Activated CD4-positive, alpha-beta T cell treated with anti-CD3 and anti-CD28 coated beads, Interleukin-2, amount 10 ng/mL, durations not matched to agents 7 days and 5 days (primary cell): ENCODE measurements at places on chromosomes 2 and 18. TPM values are rescaled to one million over a fixed set of nuclear protein-coding genes. Genes with fewer than 3 reads are reported as not detected.

DNA sequence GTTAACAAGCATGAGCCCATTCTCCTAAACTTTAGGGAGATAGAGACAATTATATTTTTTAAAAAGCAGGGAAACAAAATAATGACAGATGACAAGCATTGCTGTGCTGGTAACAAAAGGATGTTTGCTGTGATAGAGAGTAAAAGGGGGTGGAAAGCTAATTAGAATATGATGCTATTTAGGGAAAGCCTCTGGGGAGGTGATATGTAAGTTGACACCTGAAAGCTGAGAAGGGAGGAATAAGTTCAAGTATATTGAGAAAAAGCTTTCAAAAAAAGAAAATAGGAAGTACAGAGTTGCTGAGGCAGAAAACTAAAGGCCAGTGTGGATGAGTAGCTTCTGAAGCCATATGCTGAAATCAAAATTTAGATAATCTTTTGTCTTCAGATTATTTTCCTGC lies 565.2 kb upstream of the NRXN1 start:
- DNase-seq, result no peak

DNA sequence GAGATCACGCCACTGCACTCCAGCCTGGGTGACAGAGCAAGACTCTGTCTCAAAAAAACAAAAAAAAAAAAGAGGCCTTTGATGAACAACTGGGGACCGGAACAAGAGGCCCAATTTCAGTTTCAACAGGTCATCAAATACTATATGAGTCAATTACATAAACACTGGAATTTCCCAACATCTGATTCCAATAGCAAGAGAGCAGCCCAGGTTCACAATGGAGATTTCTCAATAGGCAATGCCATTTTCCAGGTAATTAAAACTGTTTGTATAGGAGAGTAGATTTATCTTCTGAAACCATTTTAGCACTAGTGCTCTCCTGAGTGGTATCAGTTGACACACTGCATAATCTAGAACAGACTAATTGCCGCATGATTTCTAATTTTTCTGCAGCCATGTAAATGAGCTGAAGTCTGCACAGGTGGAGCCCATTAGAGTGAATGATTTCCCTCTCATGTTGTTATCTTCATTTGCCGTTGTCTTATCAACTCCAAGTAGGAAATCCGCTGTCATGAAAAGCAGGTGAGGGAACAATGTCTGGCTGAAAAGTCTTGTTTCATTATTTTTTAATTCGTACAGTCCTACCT lies 264.1 kb upstream of the MEIS1 start:
- DNase-seq, result no peak

DNA sequence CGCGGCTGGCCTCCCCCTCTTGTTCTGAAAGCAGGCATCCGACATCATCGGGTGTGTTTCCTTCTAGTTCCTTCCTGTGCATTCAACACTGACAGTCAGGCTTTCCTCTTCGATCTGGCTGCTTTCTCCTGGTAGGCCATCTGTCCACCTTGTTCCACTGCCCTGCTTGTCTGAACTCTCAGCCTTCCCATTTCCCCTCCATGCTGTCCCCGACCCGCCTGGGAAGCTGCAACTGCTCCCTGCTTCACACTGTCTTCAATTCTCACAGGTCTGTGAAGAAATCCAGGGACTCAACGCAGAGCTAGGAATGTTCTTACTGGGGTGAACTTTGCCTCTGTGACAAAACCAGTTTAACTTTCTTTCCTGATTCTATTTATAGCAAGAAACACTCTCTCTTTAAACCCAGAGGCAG lies 43.0 kb downstream of the KIF3C start:
- DNase-seq, result no peak

DNA sequence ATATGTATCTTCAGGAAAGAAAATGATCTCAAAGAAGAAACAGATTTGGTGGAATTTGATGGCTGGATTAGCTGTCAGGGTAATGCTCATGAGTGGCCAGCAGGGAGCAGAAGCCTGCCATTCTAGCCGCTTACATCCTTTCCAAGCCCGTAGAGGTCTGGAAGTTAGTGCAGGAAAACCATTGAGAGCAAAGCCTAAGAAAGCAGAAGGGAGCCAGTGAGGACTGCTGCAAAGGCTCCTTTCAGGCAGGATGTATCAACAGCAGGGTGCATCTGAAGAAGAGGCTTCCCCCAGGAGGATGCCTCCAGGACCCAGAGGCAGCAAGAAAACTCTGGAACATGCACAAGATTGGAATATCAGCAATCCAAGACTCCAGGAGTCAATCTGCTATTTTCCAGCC lies 22.9 kb upstream of the LBH start:
- DNase-seq, result peak; percentile 42

GRCh38 chr2:196335221-196335634 lies 163.8 kb upstream of the STK17B start:
- DNase-seq, result no peak

DNA sequence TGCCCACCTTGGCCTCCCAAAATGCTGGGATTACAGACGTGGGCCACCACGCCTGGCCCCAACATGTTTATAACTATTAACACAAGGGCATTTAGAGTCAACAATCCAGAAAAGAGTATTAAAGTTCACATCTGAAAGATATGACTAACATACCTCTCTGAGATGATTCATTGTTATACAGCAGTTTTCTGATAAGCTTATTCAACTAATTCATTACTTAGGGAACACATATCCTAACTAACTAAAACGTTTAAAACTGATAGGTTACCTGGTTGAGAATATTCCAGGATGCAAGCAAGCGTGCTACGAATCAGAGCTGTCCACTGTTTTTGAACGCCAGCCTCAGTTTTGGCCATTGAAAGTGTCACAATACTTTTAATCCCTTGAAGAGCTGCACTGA lies 34.0 kb upstream of the STRN start:
- DNase-seq, result no peak

GRCh38 chr2:111190816-111191540 lies 70.3 kb downstream of the BCL2L11 start:
- DNase-seq, result no peak

DNA sequence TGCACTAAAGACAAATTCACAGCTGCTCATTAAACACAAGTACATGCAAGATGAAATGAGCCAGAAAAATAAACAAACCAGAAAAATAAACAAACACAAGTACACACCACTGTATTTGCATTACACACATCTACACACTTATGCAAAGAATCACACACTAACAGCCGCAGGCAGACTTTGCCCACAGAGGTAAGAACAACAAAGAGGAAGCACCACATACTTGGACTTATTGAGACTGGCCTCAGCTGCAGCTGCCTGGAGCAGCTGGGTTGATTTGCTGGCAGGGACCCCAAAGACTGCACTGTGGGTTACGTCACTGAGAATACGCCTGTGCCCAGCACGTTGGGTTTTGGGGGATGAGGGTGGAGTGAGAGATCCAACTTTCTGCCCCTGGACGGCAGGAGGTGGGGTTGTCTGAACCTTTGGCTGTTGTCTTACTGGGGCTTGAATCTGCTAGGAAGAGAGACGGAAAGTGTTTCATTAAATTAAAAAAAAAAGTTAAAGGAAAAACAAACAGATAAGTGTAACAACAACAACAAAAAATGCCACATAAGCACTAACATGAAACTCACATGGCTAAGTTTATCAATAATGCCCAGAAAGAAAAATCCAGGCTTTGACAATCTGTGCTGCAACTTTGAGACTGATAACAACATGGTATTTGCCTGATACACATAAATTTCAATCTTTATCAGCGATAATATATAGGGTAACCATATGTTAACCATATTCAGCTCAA lies 71.9 kb upstream of the NFU1 start:
- DNase-seq, result no peak

DNA sequence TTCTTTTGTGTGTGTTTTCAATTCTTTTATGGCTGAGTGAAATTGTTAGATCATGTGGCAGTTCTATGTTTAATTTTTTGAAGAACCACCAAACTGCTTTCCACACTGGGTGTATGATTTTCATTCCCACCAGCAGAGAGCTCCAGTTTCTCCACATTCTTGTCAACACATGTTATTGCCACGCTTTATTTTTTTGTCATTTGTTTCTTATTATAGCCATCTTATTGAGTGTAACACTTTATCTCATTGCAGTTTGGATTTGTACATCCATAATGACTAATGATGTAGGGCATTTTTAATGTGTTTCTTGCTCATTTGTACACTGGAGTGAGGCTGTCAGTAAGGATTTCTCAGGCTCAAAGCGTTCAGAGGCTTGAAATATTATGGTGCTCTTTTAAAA lies 184.2 kb downstream of the PIEZO2 start:
- no peak for DNase-seq

GRCh38 chr2:42167458-42167857 lies 1.7 kb upstream of the EML4 start:
- DNase-seq, result no peak

GRCh38 chr2:58137221-58137620 lies 90.6 kb downstream of the VRK2 start:
- no peak for DNase-seq

- DNase-seq, result no peak
These were observed 663.1 kb downstream of the XIRP2 start for GRCh38 chr2:167551416-167551815.

DNA sequence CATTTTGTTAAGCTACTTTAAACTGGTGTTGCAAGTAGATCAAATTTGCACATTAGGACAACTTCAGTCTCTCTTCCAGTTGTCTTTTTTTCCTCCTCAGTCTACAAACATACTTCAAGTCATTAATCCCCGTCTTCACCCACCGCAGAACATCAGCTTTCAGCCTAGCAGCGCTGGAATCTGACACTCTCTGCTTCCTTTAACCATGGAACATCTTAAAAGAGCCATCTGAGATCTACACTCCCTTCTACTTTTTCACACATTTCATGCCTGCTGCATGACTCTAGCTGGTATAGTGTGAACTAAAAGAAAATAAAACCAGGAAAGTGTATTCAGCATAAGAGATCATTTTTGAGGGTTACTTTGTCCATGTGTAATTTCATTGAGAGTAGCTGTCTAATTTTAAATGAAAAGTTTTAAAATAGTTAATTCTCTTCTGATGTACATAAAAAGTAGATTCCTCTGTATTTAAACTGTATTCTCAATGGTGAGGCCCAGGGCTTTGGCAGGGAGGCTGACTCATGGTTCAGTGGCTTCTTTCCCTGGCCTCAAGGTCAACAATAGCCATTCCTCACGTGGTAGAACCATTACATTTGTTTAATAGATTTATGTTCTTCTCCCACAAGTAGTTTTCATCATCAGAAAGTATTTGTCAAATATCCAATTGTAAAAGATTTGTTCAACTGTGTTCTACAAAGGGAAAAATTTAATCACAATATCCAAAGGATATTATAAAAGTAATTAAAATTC lies 16.5 kb downstream of the SGPP2 start:
- DNase-seq, result no peak

DNA sequence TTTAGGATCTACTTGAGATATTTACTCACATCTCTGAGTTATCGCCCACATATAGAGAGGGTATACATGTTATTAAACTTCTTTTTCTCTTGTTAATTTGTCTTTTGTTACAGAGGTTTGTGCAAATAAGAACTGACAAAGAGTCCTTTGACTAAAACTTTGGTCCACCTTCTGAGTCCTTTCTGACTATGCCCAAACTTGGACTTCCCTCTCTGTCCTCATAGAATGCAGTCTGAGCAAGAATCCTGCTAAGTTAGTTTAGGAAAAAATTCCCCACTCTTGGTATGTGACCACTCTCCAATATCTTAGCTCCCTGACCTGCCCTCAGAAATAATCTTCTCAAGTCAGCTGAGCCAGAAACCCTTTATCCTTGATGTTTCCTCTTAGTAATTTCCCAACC lies 257.5 kb upstream of the REG3G start:
- DNase-seq, result no peak

DNA sequence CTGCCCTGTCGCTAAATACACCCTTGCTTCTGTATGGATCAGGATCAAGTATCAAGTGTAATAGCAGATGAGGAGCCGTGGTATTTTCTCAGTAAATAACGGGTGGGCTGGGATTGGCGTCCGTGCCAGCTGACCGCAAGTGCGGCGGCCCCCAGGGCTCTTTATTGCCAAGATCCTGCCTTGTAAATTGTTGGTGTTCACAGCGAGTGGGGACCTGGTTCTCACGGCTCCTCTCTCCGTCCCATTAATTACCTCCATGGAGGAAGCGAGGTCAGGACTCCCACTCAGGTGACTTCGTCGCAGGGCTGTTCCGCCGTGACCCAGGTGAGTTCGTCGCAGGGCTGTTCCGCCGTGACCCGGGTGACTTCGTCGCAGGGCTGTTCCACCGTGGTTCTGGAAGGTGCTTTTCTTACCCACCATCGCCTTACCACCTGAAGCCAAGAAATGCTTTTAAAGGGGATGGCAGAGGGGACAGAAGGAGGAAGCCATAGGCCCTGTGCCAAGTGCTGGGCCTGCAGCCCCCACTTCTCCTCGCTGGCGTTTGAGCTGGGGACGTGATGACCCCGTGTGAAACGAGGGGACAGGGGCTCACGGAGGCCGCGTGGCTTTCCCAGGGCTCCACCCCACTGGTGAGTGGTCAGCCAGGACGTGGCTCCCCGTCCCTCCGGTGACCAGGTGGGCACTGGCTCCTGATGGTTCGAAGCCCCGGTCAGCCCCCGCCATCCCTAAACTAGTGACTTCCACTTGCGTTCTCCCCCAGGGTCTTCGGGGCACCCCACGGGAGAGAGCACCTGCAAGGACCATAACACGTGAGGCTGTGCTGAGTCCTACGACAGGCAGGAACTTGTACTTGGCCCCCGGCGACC lies 118.4 kb downstream of the TWIST2 start:
- DNase-seq, result no peak

GRCh38 chr2:65608916-65609315 lies 176.5 kb upstream of the SPRED2 start:
- no peak for DNase-seq

GRCh38 chr2:187617905-187618304 lies 63.7 kb upstream of the TFPI start:
- no peak for DNase-seq

- no peak for DNase-seq
These were observed 29.0 kb downstream of the LGALSL start for GRCh38 chr2:64482765-64483504.

DNA sequence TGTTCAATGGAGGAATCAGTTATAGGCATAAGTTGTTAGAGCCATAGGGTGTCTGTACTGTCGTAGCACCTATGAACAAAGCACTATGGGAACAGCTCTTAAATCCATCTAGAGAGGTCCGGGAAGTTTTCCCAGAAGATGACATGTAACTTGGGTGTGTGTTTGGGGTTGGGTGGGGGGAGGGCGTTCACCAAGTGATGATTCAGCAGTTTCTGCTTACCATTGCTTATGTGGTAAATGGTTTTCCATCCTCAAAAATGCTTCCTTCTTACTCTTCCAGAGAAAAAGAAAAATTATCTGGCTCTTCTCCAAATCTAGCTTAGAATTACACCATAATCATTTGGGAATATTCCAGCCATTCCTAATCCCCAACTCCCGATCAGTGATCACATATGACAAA lies 361.1 kb upstream of the ZNF521 start:
- no peak for DNase-seq

GRCh38 chr2:190545093-190545492 lies 10.6 kb upstream of the NEMP2 start:
- DNase-seq, result no peak

PRSS56 gene
- not detected for total RNA-seq

GPR75 gene
- 1.9 TPM for total RNA-seq

SERPINB7 gene
- total RNA-seq, result not detected

COL4A4 gene
- 0.15 TPM for total RNA-seq
